NCI-H187 treated with DMSO at 0.1 percent for 48 hours (cell line): ENCODE measurements at places on chromosomes 7 and 10.

- no peak for DNase-seq
Observed at GRCh38 chr7:44058759-44059218, 6.6 kb downstream of the PGAM2 start.

GRCh38 chr10:47370878-47371277 is 13.2 kb downstream of the ZNF488 start:
- no peak for DNase-seq

- DNase-seq = peak; percentile 45
Observed at GRCh38 chr10:111207500-111207899, 130.7 kb downstream of the ADRA2A start.

DNA sequence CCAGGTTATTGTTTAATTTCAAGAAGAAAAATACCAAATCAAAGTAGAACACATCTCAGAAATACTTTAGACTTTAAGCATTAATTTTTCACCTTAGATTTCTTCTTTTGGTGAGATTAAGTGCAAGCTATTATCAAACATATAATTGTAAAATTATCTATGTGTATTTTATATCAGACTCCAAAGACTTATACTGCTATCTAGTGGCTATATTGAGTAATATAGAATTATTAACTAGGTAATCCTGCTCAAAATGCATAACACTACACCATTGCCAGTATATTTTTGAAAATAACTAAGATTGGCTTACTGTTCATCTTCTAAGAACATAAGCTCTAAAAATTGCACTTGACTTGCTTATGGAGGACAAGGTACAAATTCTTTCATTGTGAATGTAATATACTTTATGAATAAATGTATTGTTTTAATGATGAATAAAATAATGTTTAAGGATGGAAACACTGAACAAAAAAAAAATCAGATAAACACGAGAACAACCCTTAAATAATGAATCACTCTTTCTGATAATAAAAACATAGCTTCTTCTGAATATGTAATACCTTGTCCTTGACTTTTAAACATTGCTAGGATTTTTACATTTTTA is 86.7 kb upstream of the GNAI1 start:
- no peak for DNase-seq

GRCh38 chr7:111380945-111381344 is 181.3 kb downstream of the IMMP2L start:
- no peak for DNase-seq

- DNase-seq = no peak
Observed at GRCh38 chr7:88260719-88261118, 40.9 kb upstream of the SRI start.

DNA sequence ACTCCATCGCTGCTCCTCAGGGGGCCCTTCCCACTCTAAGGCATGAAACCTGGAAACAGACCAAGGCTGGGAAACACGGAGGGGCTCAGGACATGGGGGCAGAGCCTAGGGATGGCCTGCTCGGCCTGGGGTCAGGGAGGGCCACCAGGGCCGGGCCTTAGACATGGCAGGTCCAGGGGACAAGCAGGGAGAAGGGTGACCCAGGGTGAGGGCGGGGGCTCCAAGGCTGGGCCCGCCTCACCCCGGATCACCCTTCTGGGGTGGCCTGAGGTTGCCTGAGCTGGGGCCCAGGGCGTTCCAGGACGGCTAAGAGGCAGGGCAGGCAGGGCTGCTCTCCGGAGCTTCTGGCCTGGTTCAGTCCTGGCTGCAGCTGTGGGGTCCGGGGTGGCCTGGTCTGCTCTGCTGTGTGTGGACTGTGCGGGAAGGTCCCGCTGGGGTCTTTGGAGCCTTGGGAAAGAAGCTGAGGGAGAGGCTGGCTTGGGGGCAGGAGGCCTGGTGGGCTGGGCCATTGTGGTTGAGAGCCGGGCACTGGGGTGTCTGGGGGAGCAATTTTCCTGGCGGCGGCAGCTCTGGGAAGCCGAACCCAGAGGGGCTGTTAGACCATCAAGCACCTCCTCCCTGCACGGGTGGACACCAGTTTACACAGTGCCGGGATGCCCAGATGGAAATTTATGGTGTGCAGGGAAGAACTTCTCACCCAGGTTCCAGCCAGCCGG is 52.2 kb downstream of the UNCX start:
- no peak for DNase-seq

GRCh38 chr10:80452640-80453039 is 1.5 kb upstream of the TSPAN14 start:
- DNase-seq = no peak

DNA sequence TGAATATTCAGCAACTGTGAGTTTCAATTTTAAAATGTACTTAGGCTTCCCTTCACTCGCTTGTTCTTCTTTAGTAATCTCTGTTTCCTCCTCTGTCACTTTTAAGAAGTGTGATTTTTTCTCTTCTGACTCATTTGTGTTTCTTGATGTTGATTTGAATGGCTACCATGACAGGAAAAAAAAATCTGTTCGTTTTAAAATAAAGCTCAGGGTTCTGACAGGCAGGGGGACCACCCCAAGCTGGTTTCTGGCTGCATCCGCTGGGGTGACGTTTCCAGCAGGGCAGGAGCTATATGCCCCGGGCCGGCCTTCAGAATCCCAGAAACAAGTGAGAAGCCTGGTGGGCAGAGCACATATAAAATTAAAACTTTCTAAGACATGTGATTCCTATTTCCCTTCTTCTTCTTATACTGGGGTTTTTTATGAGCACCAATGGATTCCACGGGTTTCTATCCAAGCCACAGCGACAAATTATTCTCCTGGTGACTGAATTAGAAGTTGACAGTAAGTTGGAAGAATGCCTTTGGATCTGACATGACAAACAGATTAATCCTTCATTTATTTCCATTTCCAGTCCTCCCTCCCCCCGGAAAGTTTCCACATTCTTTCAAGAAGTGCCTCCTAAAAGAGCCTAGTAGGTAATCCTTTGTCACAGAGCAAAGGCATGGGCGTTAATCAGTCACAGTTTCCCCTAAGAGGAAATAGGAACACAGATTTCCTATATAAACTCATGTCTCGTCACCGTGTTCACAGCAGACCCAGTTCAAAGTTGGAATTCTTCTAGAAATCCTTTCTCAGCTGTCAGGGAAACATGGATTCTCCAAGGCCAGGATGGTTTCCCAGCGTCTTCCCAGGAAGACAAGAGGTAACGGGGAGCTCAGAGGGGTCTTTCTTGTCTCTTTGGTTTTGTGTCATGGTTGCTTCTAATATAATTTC is 79.9 kb downstream of the PTPRE start:
- no peak for DNase-seq

DNA sequence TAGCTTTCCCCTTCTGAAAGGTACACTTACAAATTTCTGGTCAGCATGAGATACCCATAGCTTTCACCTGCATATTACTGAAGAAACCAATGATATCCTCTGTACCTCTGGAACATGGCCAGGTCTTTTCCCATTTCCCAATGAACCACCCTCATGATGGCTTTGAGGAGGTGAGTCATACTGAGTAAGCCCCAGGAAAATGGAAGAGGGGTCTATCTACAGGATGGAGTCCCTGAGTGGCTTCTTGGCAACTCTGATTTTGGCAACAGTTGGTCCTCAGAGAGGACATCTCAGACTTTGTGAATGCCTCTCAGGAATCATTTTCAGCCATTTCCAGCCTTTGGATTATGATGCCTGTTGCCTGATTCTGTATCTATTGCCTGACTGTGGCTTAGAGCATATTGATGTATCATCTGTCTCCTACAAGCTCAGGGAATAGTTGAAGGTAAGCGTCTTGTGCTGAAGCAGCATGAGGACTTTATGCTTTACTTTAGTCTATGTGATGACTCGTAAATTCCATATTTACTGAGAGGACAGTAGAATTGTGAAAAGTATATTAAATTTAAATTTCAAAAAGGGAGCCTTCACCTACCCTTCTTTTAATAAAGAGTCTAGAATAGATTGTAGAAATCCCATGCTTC is 84.7 kb upstream of the DKK1 start:
- no peak for DNase-seq

DNA sequence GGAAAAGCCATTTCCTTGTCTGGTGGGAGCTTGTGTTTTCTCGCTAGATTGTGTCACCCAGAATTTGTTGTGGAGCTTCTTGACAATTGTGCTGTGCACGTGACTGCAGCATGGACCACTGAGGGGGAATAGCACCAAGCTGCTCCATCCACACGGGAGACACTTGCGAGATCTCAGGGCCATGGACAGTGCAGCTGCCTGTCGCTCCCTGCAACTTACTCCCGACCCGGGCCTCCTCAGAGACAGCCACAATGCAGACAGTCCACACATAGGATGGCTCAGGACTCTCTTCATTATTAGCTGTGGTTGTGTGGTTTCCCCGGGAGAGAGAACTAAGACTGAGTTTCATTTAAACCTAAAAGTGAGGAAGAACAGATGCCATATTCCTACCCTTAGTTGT is 673.2 kb upstream of the GALNT17 start:
- DNase-seq = no peak

DNA sequence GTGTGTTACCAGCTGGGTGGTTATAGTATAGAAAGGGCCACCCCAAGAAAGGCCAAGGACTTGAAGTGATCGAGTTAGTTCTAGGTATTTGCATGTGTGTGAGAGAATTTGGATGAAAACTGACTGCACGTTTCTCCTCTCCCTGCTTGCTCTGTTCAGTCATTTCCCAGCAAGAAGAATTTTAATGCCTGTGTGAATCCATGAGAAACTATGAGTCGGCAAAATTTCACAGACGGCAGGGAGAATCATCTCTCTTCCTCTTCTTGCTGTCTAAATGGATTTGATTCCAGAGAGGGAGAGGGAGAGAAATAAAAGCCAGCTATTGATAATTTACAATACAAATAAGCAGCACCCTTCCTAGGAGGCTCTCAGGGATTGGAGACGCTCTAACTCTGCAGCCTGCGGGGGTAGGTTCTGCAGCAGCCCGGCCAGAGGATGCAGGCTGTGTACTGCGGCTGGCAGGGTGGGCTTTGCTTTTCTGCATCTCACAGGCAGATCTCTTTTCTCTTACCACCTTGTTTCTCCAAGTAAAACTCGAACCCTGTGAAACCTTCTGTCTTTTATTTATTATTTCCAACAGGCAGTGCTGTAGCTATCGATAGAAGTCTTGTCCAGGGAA is 183.6 kb downstream of the TCF7L2 start:
- no peak for DNase-seq

DNA sequence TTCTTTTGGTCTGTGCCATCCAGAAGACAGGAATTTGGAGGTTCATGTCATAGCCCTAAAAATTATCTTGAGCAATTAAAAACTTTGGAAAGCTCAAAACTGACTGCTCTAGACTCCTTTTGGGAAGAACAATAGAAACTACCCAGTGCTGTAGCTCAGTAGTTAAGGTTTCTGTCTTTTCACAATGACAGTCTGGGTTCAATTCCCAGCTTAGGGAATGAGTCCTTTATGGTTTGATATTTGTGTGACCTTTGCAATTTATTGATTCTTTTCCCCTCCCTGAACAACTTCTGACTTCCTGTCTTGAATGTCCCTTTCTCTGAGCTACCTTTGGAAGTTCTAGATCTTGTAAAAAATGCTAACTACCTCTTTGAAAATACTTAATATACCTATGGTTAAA is 603.3 kb upstream of the IGFBP3 start:
- no peak for DNase-seq

DNA sequence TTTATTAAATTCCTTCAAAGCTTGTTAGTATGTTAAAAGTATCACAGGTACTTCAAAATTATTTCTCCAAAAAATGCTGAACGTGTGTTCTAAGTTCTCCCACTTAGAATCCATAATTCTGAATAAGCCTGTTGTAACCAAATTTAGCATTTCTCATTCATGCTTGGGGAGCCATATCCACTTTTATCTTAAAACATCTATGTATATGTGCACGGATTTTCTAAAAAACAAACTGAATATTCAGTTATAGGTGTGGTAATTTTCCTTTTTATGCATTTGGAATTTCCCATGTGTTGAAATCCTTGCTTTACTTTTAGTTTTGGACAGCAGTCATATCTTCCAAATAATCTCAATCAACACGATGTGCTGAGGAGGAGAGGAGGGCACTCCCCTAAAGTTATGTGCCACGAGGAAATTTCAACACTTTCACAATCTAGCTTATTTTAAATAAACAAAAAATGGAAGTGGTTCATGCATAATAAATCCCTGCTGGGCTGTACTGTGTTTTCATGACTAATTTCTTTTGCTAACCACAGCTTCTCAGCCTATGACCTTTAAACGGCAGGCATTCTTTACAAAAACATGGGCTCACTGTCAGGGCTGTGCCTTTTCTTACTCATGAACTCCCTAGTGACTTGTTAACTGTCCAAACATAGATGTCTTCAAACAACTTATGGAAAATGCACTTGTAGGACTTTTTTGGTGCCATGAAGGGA is 380.3 kb upstream of the SEMA3C start:
- DNase-seq = no peak

DNA sequence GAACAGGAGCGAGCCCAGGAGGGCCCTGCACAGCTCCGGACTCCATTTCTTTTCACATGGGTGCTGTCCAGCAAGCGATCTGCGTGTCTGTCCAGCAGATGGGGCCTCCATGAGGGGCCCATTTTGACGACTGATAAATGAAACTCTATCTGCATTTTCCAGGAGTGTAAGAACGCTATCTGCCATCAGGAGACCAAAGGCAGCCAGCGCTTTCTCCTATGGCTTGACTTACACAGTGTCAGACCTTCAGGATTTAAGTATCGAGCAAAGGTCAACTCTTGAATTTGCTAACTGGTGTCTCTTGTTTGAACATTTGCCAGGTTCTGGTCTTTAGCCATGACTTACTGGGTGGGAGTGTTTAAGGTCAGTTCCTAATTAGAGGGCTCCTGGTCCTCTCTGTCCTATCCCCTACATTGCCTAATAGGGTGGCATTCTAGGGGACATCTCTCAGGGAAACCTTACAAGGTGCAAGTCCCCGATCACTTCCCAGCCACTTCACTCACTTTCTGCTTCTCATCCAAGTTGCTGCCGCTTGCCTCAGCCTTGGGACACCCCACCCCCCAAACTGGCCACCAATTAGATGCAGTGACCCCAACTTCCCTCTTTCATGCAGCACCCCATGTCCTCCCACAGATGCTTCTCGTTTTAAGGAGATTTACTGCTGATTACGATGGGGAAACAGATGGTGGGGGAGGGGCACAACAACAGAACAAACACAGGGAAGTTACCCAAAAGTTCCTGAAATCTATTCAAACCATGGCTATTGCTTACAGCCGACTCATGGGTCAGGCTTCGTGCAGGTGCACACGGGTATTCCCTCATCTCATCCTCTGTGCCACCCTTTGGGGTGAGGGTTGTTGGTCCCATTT is 20.0 kb downstream of the VSIR start:
- no peak for DNase-seq

GRCh38 chr7:158023157-158023556 is 564.5 kb downstream of the PTPRN2 start:
- DNase-seq = no peak

DNA sequence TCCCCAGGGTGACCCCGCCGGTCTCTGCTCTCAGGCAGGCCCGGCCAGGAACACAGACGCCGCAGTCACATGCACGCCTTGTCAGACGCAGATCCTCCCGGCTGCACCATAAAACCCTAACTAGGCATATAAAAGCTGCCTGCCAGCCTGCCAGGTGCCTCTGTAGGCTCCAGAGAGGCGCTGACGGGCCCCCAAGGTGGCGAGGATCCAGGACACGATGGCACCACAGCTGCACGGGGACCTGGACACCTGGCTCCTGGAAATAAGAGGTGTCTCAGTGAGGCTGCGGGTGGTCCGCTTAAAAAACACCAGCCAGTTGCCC is 21.9 kb upstream of the GDF10 start:
- DNase-seq = no peak
